ENCODE measurements at places on chromosomes 7 and 10.
A peak's percentile ranks its signal among the peaks of the same experiment; 100 is the strongest.

GRCh38 chr10:116995648-116996047 is 9.3 kb downstream of the SHTN1 start:
- DNase-seq, result no peak

DNA sequence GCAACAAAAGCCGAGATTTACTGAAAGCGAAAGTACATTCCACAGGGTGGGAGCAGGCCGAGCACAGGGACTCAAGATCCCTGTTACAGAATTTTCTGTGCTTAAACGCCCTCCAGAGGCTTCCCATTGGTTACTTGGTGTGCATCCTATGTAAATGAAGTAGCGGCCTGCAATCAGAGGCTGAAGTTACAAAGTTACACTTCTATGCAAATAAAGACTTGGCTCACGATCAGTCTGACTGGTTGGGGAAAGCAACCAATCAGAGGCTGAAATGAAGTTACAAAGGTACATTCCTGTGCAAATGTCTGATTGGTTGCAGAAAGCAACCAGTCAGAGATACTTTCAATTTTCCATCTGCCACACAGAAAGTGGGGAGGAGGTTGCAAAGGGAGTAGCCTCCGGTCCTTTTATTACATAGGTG is 4.1 kb downstream of the ACBD7 start:
- peak; percentile 89 for DNase-seq

DNA sequence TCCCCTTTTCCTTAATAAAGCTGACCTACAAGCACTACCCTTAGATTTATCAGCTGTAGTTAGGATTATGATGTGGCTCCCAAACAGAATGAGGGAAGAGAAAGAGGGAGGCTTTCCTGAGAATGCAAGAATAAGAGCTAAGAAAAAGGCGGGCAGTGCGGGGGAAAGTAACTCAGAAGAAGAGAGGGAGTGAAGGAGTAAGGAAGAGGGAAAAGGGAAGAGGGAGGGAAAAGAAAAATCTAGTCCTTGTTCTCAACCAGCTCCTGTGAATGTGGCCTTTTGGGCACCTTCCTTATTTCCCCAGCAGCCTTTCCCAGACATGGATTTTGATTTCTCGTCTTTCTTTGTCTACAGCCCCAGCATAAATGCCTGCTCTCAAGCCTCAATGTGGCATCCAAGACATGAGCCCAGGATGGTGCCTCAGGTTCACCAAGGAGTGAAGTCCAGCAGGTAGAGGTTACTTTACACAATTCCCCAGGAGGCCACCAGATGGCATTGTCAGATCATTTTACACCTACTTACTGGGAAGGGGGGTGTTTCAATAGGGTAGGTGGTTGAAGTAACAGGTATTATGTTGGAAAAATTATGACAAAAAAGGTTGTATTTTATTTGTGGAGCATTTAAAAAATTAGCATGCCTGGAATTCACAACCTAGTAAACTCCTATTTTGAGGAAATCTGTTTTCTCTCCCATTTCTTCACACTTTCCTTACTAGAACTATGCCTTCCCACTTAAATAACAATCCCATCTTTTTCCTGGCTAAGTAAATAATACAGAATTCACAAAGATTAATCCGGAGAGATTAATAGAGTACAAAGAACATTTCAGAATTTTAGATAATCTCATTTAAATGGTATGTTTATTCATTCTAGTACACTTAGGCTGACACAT is 106.5 kb downstream of the HTR7 start:
- peak; percentile 89 for DNase-seq

DNA sequence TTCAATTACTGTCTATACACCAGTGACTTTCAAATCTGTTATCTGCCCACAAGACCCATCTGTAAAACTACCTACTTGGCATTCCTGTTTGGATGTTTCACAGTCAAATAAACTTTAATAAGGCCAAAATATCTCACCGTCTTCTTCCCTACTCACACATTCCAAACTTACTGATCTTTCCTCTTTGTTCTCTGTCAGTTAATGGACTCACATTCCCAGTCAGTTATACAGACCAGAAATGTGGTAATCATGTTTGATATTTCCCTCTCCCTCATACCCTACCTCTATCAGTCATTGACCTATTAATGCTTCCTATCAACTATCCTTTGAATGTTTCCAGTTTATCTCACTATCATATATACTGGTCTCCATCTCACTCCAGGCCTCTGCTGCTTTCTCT is 28.5 kb upstream of the HDAC9 start:
- no peak for DNase-seq

DNA sequence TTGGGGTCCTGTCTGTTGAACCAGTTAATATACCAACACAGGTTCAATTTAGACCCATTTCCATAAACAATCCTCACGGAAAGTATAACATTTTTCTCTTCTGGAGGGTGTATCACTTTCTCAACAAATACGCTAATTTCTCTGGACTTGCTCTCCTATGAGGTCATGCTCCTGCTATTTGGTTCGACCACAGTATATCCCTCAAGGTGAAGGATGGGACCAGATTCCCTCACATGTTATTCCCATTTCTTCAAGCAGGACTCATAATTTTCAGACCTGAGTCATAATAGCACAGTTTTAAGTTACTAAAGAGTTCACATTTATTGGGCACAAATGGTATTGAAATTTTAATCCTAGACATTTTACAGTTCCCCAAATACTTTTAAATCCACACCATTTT is 57.2 kb downstream of the ADAM12 start:
- no peak for DNase-seq
